ENCODE measurements at places on chromosomes 3 and 15.

GRCh38 chr3:30227571-30228301 is 378.7 kb upstream of the TGFBR2 start:
- no peak for DNase-seq

- no peak for DNase-seq
Measured at GRCh38 chr15:57684491-57685151, 21.9 kb upstream of the POLR2M start.

GRCh38 chr3:139309061-139309591 is 34.7 kb upstream of the MRPS22 start:
- DNase-seq, result no peak

DNA sequence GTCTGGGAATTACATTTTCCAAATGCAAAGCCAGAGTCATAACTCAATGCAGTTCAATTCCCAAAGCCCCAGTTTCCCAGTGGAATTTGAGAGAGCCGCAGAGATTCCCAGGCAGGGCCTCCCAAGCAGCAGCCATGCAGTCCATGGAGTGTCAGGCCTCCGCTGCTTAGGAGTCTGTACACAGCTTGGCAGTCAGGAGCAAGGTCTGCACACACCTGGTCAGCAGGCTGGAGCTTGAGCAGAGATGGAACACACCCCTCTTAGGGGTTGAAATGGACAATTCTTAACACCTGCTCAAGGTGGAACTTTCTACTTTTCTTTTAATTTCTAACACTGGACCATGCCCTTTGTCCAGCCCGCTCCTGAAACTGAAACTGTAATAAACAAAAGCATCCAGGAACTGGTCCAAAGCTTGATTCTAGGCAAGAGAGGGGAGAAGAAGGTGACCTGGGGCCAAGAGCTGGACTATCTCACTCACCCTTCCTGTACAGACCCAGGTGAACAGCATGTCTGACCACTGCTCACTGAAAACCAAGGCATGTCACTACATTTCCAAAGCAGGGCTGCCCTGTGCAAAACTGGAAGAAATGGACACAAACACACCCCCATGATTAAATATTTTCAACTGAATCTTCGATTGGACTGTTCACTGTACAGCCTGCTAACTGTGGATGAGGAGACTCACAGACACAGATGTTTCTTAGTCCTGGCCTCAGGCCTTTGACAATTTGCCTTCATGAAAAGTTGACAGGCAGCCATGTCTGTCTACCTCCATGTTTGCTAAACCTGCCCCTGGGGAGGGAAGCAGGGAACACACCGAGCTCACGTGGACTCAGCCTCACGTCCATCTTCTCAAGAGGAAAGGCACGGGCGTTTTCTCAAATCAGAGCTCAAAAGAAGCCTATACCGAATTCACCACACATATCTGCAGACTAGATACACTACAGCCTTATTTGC is 48.6 kb upstream of the DUSP7 start:
- no peak for DNase-seq

- DNase-seq, result no peak
Measured at GRCh38 chr3:69994919-69995318, 4.6 kb upstream of the SAMMSON start.

GRCh38 chr3:178255315-178255714 is 280.9 kb upstream of the KCNMB2 start:
- no peak for DNase-seq

DNA sequence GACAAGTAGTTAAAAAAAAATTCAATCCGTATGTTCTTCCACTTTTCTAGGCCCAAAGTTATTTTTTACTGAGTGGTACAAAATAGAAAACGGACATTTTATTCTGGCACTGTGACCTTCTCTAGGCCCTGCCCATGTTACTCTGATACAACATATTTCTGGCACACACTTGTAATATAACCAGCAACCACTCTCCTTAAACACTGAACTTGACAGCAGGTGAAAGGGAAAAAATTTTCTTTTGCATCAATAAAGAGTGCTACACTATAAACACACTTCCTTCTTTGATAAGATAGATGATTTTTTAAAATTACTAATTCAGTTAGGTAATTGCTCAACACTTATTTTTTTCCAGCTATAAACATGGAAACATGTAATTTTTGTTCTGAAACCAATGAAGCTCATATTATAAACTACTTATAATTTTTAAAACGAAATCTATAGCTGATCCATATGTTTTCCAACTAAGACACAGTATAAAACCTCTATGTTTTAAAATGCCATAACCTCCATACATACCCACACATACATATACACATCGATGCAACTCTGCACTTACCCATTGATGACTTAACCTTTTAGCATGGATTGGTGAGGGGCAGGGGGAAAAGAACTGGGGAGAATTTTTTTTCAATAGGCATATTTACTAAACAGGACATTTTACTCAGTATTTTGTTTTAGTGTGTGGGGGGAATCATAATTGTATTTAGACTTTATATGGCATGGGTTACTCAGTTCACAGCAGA is 5.3 kb upstream of the CTNNB1 start:
- no peak for DNase-seq

GRCh38 chr3:128597900-128598299 is 52.7 kb downstream of the RPN1 start:
- DNase-seq, result no peak

- no peak for DNase-seq
Measured at GRCh38 chr15:73951601-73952000, 25.3 kb downstream of the LOXL1 start.

- DNase-seq, result no peak
Measured at GRCh38 chr15:66131831-66132230, 121.7 kb downstream of the MEGF11 start.

GRCh38 chr15:57245130-57245529 is 131.2 kb upstream of the CGNL1 start:
- DNase-seq, result no peak

DNA sequence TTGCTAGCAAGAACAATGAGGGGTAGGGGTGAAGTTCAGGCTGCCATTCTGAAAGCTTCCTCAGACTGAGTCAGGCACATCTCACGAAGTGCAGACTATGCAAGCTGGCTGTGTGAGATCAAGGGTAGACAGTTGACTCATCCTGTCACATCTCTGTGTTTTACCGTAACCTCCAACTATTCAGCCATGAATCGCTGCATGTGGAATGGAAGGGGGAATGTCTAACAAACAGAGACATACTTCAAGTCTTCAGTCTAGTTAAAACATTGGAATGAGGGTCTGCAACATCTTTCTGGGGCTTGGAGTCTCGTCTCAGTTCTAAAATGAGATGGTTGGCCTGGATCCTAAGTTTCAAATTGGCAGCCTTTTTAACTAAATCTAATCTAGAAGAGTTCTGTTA is 25.9 kb downstream of the AGTR1 start:
- DNase-seq, result no peak

DNA sequence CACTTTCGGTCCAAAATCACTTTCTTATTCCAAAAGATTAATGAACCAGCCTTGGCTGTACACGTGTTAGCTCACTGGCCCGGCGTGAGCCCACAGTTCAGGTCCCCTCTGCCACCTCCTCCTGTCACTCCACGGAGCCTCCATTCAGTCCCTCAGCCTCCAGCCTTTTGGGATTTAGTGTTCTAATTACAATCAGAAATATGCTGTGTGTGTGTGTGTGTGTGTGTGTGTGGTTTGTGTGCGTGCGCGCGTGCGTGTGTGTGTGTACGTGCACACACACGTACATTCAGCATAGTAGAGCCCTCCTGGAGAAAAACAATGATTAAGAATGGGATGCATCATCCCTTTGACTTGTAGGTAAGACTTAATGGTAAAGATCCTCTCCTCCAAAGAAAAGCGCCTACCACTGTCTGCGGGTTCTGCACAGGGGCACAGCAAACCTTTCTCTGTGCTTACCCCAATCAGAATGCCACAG is 801 bp downstream of the CA12 start:
- DNase-seq, result no peak

- DNase-seq, result no peak
Measured at GRCh38 chr3:157376603-157377300, 59.9 kb upstream of the PTX3 start.

- DNase-seq, result no peak
Measured at GRCh38 chr3:31157047-31157694, 262.7 kb upstream of the GADL1 start.

DNA sequence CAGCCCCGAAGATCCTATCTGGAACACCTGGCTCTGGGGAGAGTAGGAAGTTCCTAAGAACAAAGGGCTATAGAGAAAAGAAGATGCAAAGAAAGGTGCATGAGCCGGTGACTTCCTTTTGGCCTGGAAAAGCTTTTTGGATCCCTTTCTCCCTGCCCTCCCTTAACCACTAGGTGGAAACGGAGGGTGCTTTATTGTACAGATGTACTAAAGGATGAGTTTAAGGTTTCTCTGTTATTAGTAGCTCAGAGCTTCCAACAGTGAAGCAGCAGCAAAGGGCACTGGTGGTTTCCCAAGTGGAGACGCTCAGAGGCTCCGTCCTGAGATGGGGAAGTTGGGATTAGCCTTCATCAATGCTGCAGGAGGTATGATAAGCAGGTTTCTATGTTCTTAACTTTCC is 5.9 kb upstream of the ADGRG7 start:
- no peak for DNase-seq

- DNase-seq, result no peak
Measured at GRCh38 chr15:95669146-95669922, 661.2 kb upstream of the NR2F2 start.

- DNase-seq, result no peak
Measured at GRCh38 chr3:32593903-32594525, 23.4 kb upstream of the DYNC1LI1 start.

- DNase-seq, result no peak
Measured at GRCh38 chr3:68162644-68163043, 508.2 kb upstream of the SUCLG2 start.

GRCh38 chr3:53881691-53882593 is at the start of gene ACTR8:
Gene ACTR8, minus strand, starts transcription at chr3:53882152. Its CDS starts 51 bp downstream, at chr3:53882101.
- peak; percentile 95 for DNase-seq

DNA sequence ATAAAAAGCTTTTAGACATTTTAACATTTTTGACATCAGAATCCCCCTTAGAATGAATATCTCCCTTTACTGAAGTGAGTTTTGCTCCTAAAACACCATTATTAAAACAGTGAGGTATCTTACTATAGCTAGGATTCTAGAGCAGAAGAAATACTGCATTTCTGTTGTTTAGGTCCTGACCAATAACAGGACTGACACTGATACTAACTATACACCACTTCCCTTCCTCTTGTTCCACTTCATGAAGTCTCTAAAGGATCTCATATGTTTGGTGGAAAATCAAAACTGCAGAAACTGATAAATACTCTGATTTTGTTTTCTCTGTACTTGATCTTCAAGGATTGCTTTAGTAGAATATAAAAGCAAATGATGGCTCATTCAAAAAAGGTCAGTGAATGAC is 230.7 kb downstream of the SUCLG2 start:
- no peak for DNase-seq

DNA sequence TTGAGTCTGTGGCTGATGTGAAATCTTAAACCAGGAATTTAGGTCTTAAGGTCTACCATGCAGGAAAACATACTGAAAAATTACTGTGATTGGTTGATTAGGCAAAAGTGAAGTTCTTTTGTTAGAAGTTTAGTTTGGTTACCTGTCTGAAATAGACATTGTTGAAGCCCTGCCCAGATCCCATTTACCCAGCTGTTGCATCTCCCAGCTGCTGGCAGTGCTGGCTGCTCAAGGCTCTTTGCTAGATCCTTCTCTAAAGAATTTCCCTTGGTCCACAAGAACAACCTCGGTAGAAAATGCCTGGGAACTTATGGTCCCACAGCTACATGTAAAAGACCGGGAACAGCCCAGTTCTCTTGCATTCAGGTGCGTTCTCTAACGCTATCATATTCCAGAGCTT is 137.3 kb downstream of the EDEM1 start:
- no peak for DNase-seq

DNA sequence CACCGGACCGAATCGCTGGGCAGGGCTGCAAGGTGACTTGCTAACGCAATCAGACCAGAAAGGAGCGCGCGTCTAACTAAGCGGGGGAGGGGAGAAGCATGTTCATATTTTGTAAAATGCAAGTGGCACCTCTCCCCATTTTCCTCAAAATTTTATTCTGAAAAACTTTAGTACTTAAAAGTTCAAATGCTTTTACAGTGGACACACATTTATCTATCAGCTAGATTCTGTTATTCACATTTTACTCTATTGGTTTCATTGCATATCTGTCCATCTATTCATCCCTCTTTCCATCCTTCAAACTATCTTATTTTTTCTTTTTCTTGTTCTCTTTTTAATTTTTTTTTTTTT is 46.1 kb upstream of the KLHL25 start:
- no peak for DNase-seq

GRCh38 chr3:29494305-29495036 is 213.6 kb downstream of the RBMS3 start:
- no peak for DNase-seq

DNA sequence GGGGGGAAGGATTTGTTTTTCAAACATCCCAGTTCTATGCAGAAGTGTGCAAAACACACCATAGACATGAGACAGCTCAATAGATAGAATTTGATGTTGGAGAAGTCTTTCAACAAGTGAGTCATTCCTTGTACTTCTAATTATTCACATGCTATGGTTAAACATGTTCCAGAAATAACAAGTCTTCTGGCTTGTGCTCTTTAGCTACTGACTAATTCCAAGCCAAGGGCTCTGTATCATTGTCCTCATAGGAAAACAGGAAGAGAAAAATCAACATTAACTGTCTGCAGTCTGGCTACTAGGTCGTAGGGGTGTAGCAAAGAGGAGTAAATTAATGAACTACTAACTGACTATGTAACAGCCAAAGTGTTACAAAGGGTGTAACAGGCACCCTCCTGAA is 25.8 kb downstream of the LDHAL6B start:
- DNase-seq, result no peak

DNA sequence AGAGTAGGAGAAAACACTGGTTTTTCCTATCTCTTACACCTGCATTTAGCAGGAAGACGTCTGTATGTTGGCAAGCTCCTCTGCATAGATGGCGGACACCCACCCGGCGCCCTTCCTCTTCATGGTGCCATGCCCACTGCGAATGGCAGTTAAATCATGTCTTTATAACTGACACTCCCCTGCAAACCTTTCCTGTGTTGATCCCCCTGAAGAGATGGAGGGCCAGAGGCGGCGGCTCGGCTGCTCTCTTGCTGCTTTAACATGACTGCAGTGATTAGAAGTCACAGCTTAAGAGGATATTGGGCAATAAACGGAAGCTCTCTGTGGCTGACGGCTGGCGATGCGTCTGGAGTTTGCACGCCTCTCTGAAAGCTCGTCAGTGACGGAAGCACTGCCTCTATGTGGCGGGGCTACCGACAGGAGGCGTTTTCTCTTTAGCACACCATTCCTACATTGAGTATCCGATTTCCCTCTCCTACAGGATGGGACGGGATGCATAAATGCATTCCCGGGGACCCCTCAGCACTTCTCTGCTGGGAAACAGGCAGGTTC is 25.5 kb upstream of the SNRPA1 start:
- DNase-seq, result no peak

- no peak for DNase-seq
Measured at GRCh38 chr3:50423543-50423942, 64.2 kb upstream of the TMEM115 start.
